ENCODE measurements at places on chromosomes 4 and X.
A peak's percentile ranks its signal among the peaks of the same experiment; 100 is the strongest.

GRCh38 chr4:56253666-56254305 lies 133.5 kb downstream of the AASDH start:
- no peak for DNase-seq

DNA sequence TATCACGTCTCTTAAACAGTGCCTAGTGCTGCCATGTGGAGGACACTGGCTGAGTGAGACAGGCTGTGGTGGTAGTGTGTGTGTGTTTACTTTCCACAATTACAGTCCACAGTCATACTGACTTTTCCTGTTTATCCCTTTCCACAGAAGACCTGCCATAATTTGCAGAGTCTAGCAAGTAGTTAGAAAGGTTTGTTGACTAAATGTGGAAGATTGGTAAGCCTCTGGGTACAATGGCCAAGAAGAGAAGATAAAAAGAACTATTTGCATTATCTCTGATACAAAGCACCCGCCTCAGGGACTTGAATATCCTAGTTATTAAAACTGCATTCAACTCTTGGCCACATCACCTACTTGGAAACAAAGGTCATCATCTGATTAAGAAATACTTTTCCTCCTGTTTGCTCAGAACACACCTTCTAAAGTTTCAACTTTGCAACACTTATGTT lies 89.1 kb downstream of the FAM13A start:
- no peak for DNase-seq

DNA sequence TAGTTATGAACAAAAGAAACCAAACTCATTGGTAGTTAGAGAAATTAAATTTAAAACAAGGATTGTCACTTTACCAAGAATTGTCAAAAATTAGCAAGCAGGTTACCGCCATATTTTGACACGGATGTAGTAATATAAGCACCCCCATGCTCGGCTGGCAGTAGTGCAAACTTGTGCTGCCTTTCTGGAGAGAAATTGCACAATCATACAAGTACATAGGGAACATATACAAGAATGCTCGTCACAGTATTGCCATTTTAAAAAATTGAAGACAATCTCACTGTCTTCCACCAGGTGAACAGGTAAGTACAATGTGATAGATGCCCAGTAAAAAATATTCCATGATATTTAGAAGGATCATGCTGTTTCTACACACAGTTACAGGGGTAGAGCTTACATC lies 55.6 kb upstream of the SLC39A8 start:
- no peak for DNase-seq

GRCh38 chr4:7136351-7136750 lies 56.0 kb upstream of the SORCS2 start:
- DNase-seq, result no peak

DNA sequence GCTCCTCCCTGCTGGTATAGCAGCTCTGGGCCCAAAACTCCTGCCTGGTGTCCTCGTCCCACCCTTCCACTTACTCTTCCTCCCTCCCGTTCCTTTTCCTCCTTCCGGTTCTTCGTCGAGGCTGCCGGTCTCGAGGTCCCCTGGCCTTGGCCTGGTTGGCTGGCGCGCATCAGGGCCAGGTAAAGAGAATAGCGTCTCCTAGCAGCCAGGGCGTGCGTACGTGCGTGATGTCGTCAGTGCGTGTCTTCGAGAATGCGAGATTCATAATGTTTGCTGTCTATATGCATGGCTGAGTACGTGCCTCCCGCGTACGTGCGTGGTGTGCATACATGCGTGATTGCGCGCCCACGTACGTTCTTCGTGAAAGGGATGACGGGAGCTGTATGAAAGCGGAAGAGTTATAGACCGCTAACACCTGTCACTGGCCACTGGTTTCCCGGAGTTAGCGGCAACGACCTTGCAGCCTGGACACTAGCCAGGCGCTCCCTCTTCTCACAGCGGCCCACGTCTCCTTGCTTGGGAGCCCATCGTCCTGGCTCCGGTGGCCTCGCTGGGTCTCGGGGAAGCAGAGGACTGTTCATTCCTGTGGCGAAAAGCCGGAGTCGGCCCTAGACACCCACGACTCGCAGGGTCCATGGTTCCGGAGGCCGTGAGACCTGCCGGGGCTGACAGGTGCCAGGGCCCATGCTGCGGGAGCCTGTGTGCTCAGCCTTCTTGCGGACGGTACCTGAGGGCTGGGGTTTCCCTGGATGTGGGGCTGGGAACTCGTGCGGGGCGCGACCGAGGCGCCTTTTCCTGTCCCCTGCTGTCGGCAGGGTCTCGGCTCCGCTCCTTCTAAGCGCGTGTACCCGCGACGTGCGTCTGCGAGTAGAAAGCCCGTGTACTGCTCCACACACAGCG lies at the start of gene EOLA1:
Gene EOLA1 (plus strand): TSS at position 392 of the 900 bp plus-strand sequence. CDS start 4,619 bp downstream, outside the sequence.
- peak; percentile 60 for DNase-seq

- DNase-seq, result no peak
Measured at GRCh38 chr4:71052034-71052433, 58.6 kb downstream of the DCK start.

DNA sequence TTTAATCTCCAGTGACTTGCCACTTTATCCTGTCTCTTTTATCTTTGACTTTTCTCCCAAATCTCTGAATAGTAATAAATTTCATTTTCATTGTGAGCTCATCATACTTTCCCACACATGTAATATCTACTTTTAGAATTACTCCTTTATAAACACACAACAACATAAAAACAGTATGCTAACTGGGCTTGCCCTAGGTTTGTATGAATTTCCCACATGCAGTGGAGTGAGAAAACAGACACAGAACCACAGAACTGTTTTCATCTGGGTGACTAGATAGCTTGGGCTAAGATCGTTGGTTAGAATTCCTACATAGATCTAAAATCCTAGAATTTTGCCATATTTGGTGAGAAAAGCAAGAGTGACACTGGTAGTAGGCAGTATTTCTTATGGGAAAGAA lies 409.5 kb downstream of the SPRY1 start:
- DNase-seq, result no peak

DNA sequence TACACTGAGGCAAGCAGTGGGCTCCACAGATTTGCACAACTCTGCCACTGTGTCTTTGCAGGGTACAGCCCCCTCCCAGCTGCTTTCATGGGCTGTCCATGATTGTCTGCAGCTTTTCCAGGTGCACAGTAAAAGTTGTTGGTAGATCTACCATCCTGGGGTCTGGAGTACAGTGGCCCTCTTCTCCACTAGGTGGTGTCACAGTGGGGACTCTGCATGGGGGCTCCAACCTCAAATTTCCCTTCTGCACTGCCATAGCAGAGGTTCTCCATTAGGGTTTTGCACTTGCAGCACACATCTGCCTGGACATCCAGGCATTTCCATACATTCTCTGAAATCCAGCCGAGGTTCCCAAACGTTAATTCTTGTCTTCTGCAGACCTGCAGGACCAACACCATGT lies 1002.3 kb downstream of the FAM133A start:
- DNase-seq, result no peak

- no peak for DNase-seq
Measured at GRCh38 chr4:102606261-102606660, 105.1 kb downstream of the NFKB1 start.

DNA sequence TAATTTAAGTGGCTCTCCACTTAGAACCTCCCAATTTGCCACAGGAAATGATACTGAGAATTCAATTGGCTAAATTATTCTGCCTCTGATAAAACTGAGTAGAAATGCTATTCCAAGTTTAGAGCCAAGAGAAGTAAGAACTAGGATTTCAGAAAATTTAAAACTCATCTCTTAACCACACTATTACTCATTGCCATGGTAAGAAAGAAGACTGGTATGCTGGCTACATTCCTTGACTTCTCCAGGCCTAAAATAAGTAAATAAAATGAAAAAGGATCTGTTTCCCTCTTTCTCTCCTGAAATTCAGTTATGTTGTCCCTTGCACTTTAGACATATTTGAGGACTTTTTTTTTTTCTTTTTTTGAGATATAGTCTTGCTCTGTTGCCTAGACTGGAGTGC lies 23.3 kb downstream of the ZNF280C start:
- no peak for DNase-seq

DNA sequence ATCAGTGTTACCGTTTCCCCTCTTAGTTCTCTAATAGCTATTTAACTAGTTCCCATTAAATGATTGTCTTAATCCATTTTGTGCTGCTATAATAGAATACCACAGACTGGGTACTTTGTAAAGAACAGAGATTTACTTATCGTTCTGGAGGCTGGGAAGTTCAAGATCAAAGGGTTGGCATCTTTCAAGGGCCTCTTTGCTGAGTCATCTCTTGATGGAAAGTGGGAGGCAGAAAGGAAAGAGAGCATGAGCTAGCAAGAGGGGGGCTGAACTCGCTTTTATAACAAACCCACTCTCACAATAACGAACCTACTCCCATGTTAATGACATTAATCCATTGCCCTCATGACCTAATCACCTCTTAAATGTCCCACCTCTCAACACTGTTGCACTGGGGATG lies 17.4 kb upstream of the NKX3-2 start:
- DNase-seq, result no peak

GRCh38 chrX:101803451-101803850 lies 128.4 kb downstream of the ZMAT1 start:
- no peak for DNase-seq

DNA sequence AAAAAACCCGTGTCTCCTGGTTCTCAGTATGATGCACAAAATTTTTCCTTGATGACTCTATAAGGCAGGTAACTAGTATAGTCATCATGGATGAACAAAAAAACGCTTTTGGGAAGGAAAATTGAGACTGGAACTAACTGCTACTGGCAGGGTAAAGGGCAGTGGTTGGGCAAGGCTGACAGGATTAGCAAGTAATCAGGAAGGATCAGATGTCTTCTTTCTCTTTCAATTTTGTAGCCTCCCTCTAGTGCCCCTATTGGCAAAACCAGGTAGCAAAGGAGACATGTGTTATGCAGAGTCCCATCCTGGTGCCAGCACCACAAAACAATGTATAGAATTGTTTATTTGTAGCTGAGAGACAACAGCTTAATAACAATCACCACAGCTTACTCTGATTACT lies 12.8 kb upstream of the SLITRK4 start:
- DNase-seq, result no peak

DNA sequence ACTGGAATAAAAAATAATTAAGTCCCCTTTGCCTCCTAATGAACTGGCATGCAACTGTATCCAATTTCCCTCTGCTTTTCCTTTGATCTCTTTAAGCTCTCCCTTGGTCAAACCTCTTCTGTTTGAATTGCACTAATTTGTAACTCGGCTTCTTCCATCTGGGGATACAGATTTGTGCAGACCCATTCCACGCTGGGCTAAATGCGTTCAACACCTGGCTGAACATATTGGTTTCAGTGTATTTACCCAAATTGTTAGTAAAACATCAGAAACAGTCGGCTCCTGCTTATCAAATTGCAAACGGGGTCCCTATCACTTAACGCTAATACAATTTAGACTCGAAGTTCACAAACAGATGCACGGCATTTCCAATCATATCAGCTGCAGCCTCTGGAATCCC lies 124.9 kb upstream of the TAPT1 start:
- DNase-seq, result no peak

GRCh38 chr4:143668930-143669552 lies 31.4 kb downstream of the FREM3 start:
- DNase-seq, result no peak

DNA sequence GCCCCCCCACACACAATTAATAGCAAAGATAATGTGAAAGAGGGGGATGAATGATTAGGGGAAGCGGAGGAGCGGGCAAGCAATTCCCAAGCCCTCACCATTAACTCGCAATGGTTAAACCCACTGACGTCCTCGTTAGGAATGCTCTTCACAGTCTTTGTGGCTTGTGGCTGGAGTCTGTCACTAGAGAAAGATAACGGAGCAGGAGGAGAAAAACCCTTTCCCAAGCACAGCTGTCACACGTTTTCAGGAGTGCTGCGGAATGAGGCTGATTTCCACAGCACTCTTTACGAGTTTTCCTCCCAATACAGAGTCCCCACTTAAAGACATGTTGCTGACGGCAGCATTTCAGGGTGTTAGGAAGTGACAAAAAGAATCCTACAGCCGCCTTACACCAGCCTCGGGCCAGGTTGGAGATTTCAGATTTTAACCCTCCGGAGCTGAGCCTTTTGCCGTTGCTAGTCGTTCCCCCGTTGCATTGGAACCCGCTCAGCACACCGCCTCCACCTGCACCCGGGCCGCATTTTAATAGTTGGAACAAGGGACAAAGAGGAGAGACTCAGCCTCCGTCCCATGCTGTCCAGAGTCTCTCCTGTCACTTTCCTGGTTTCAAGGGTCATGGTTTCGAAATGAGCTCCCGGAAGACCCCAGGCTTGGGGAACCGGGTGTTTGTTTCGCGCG lies 92.2 kb downstream of the GEMIN8 start:
- DNase-seq, result no peak

DNA sequence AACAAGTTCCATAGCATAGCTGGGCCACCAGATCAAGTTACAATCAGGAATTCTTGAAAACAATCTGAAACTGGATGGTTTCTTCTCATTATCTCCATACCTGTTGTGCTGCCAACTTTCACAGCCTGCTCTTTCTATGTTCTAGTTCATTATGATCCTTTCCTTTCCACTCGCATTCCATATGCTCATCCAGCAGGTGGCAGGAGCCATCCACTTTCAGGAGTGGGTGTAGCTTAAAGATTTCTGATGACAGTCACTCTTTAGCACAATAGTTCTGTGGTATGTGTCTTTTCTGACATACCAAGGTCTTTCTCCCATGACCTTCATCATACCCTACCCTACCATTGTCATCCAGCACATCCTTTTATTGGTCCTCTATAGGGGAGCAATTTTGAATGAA lies 46.4 kb downstream of the PAGE2 start:
- peak; percentile 6 for DNase-seq

DNA sequence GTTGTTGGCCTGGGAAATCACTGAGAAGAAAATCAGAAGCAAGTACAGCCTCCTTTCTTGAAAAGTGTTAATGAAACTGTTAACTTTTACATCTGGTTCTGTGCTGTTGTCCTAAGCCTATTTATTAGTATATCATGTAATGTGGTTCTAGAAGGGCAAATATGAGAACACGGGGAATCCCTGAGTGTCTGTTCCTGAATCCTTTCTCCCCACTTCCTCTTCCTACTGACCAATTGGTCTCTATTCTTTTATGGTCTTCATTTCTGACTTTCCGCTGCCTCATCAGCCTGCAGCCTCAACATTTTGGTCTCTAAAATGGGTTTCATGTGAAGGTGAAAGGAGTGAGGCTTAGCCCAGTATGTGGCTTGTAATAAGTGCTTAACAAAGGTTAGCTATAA lies 159.9 kb upstream of the MAMLD1 start:
- DNase-seq, result no peak

GRCh38 chrX:12951595-12951975 lies 23.3 kb upstream of the TMSB4X start:
- no peak for DNase-seq

DNA sequence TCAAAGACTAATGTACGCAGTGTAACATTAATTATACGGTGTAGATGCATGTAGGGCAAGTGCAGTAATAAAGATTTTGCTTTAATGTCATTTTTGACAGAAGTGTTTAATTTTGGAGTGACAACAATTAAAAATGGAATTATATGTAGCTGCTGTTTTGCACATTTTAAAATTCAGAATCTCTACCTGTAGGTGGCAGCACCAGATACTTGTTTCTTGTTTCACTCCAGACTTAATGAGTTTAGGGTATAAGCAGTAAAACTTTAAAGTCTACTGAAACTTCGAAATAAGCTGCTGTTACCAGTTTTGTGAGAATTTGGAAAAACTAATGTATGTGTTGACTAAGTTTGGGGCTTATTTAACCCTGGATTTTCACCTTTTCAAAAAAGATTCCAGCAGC lies 144.9 kb downstream of the POLA1 start:
- no peak for DNase-seq
